ENCODE measurements at places on chromosomes 7 and 10. TPM values are rescaled to one million over a fixed set of nuclear protein-coding genes. Genes with fewer than 3 reads are reported as not detected.

TUBAL3 gene
- not detected for total RNA-seq

GRID1 gene
- total RNA-seq = 2.3 TPM

- no peak for DNase-seq
These were observed 32.8 kb upstream of the FAM20C start for GRCh38 chr7:159370-160270.

STARD3NL gene
- 75.7 TPM for total RNA-seq

DNA sequence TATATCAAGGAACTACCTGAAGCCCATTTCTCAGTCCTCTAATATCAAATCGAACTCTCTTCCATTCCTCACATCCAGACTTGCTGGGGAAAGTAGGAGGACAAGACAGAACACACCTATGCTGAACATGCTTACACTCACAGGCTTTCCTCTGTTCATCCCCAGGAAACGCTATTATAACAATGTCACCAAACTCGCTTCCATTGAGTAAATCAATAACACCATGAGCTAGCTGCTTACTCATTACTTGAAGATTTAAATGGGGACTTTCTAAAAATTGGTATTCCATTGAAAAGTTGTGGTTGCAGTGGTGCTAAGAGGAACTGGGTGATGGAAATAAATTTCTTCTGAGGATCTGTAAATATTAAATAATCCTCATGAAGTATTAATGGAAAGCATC lies 88.8 kb downstream of the SLC25A13 start:
- DNase-seq = no peak

DNA sequence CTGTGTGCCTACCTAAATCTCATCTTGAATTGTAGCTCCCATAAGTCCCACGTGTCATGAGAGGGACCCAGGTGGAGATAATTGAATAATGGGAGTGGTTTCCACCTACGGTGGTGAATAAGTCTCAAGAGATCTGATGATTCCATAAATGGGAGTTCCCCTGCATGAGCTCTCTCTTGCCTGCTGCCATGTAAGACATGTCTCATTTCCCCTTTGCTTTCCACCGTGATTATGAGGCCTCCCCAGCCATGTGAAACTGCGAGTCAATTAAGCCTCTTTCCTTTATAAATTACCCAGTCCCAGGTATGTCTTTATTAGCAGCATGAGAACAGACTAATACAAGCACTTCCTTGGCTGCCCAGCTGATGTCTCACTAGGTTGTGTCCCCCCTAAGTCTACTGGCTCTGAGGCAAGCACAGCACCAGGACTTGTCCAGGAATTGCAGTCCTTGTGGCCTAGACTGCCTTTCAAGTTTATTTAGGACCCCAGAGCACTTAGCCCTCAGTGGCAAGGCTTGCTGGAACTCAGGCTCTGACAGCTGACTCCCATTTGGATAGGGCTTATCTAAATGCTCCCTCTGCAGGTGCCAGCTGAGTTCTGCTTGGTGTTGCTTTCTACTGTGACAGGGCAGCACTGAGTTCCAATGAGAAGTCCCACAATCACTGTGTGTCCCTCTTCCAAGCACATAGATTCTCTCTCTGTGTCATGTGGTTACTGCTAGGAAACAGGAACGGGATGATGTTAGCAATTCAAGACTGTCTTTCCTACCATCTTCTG lies 59.0 kb upstream of the TAS2R16 start:
- no peak for DNase-seq

GRCh38 chr7:134766779-134767519 lies 12.5 kb upstream of the CALD1 start:
- DNase-seq = no peak

- DNase-seq = no peak
These were observed 93.3 kb downstream of the CUL2 start for GRCh38 chr10:34996843-34997242.

ASAH2 gene
- 6.5 TPM for total RNA-seq

DNA sequence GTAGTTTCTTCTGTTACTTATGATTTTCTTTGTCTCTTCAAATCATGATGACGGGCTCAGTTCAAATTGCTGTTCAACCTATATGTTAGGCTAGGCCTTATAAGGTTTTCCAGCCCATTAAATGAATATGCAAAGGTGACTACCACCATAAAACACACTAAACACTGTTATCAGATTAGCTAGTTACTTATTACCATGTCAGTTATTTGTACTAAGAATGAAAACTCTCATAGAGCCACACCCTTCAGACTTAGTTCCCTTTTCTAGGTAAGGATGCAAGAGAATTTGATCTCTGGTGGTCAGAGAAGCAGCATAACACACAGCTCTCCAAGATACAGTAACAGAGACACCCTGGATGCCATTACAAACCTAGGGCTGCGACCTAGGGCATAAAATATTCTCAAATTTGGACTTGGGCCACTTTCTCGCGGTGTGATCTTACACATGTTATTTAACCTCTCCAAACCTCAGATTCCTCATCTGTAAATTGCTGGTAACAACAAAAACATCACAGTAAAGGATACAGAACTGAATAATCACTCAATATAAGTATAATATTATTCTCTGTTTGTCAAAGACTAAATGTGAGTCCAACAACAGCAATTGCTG lies 35.6 kb downstream of the ANKMY2 start:
- no peak for DNase-seq
